ENCODE measurements at places on chromosomes 2 and 18. TPM values are rescaled to one million over a fixed set of nuclear protein-coding genes. Genes with fewer than 3 reads are reported as not detected.

DNA sequence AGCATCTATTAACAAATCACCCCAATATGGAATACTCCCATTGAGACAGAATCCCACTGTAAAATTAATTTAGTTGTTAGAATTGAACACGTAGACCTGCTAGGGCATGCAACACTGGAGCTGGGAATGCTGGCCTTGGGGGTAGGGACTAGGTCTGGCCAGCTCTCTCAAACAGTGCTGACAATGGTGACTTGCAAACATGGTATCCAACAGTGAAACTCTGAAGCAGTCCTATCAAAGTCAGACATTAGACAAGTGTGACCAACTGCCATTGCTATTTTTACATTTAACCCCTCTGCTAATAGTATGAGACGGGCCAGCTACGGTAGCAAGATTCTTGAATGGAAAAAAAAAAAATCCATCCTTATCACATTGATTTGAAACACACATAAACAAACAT is 7.2 kb downstream of the E2F6 start:
- no peak for DNase-seq

DNA sequence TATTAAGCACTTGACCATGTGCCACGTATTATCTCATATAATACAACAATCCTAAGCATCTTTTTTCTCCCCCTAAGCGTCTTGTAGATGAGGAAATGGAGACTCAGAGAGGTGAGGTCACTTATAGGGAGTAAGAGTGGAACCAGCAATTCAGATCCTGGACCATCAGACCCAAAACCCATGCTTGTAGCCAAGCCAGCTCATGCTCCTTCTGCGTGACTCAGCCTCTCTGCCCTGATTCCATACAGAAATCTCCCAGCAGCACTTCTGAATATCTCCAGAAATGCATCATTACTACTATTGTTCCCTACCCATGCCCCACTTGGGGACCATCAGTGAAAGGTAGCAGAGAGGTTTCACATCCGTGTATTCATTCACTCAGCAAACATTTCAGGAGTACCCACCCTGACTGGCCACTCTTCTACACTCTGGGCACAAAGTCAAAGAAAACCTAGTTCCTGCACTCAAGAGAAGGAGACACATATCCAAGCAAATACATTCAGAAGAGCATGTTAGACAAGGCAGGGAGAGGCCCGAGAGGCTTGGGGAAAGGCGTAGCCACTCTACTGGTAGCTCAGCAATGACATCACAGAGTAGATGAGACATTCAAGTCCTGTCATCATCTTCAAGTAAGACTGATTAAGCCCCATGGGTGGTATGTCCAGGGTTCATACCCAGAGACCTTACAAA is 141.9 kb downstream of the MTCL1 start:
- DNase-seq: no peak

The DUSP19 gene
- 3.7 TPM for total RNA-seq

DNA sequence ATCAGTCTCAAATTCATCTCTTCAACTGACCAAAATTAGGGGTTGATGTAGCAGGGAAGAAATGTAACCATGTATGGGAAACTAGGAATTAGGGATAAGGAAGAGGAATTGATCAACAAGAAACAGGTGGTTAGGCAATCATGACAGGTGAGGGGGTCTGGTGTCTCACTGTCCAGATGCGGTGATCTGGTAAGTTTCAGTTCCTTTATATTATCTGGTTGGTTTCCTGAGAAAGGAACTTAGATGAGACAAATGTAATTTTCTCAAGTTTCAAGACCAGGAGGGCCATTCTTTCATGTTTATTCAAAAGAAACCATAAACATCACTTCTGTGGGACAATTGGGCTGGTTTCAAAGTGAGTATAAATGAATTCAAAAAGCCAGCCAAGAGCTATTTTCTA is 306.2 kb upstream of the KCNJ3 start:
- no peak for DNase-seq

- no peak for DNase-seq
These were observed 78.4 kb downstream of the MAPK4 start for GRCh38 chr18:50638016-50638883.

The TMEM182 gene
- 3.3 TPM for total RNA-seq

The CCDC88A gene
- 51.5 TPM for total RNA-seq

The ECEL1 gene
- 0.11 TPM for total RNA-seq

DNA sequence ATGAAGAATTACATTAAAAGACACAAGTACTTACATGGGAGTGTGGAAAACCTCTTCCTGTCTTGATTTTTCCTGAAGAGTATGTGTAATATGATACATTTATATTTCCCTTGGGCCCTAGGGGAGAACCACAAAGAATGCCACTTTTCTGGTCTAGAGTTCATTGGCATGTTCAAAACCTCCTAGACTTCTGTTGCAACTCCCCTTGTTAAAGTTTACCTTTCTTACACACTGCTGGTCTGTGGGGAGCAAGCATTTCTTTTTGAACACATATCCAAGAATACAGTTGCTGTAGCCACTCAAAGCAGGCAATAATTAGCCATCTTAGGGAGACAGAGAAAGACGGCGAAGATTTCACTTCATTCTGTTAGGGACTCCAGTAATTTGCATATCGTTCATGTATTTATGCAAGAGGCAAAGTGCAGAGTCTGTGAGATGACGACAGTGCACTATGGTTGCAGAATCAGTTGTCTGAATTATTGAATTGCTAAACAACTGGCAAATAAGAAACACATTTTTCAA is 103.5 kb downstream of the NOL4 start:
- no peak for DNase-seq

- no peak for DNase-seq
These were observed 73.8 kb downstream of the CLIP4 start for GRCh38 chr2:29189052-29189451.

DNA sequence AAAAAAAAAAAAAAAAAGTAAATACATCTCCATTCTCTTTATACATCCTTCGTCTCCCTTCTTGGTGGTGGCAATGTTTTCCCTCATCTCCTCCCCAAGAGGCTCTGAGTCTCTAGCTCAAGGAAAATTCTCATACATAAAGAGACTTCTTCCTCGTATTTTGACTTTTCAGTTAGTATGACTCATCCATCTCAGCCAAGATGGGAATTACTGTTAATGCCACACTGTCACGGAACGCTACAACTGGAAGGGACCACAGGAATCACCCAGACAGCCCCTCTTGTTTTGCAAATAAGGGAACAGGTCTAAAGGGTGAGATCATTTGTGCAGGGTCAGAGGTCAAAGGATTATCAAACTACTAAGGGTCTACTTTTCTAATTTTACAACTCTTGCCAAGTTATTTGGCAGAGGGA is 19.5 kb downstream of the NFE2L2 start:
- no peak for DNase-seq

DNA sequence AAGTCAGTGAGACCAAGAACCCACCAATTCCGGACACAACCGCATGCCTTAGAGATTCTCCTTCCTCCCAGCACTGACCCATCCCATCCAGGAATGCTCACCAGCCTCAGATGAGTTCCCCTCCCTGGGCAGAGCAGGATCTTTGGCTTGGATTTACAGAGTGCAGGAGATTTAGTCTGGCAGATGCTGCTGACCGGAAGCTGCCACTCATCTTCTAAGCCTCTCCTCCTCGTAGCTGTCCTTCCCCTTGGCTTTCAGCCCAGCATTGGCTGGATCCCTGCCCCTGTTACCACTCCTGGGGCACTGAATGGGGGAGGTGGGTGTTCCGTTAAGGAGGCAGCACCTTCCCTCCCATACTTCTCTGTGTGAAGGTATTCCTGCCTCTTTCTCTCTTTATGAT is 53.2 kb downstream of the VWA3B start:
- DNase-seq: no peak

The RAB6D gene
- not detected for total RNA-seq

The GALNT1 gene
- total RNA-seq: 38.7 TPM

GRCh38 chr2:190786404-190787166 is 94.0 kb upstream of the GLS start:
- peak; percentile 92 for DNase-seq

GRCh38 chr2:222747526-222748160 is 76.2 kb downstream of the MOGAT1 start:
- no peak for DNase-seq

- DNase-seq: no peak
These were observed 215.6 kb downstream of the MTX2 start for GRCh38 chr2:176484838-176485237.

Data from thyroid gland (tissue), 4 donors.